GDM1 (cell line): ENCODE measurements at places on chromosomes 1 and 21.

GRCh38 chr21:23398726-23399125 is 2208.6 kb downstream of the MRPL39 start:
- no peak for DNase-seq

DNA sequence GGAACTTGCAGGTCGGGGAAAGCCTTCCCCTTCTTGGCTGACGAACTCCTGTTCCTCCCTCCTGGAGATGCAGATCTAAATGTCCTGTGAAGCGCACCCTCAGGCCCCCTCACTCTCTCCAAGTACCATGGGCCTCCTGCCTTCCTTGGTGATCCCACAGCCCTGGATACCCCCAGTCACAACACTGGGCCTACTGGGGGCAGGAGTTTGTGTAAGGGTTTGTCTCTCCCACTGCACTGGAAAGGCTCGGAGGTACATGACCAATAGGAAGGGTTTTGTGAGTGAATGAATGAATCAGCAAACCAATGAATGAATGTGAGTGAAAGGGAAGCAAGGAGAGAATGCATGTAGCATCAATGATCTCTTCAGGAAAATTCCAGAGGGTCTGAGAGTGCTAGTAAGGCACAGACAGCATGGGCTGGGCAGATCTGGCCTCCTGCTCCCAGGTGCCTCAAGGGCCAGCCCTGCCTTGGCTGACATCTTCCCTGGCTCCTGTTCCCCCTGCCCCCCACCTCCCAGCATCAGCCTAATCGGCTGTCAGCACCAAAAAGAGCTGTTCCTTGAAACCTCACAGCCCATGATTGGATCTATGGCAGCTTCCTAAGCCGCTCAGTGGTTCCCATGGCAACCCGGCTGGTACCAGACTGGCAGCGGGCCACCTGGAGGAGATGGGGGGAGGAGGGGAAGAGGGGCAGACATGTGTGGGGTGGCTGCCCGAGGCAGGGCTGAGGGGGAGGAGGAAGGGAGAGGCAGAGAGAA is 95.8 kb downstream of the VWA5B1 start:
- no peak for DNase-seq

DNA sequence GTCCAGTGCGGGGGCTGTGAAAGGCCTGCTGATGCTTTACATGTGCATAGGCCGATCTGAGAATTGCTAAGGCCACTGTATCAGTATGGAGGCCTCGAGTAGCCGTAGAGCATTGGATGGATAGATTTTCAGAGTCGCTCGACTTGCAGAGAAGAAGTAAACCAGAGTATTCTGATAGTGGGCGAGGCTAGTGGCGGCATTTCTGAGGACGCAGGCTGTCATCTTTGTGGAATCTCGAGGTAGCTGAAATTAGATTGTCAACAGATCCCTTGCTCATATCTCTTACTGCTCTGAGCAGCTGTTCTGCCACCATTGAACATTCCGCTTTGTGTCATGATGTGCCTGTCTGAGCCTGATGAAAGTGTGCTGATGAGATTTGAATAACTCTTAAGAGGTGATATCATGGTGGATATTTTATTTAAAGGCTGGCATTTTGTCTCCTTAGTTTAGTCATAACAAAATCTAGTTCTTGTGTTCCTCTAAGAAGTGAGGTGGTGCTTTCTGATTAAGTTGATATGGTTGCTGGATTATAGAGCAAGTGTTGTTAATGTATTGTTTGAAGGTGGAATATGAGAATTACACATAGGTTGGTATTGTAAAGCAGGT is 1.5 kb downstream of the KIF1B start:
- no peak for DNase-seq

- DNase-seq = no peak
Observed at GRCh38 chr1:17892225-17892624, 137.1 kb downstream of the ACTL8 start.

DNA sequence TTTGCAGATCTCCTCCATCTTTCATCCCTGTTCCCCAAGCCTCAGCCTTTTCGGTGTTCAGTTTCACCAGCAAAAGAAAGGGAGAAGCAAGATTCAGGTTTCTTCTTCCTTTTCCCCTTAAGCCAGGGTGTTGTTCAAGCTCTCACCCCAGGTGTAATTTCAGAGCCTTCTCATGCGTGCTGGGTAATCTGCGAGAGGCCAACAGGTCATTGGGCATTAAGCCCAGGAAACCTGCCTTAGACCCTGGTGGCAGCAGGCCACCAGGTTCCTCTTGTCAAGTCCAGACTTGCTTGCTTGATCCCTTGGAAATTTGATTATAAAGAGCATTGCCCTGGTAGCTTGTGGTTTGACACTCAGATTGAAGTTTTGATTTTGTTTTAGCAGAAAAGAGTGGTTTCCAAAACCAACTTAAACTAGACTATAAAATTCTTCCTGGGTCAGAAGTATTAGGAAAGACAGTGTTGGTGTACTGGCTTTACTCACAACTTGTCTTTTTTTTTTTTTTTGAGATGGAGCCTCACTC is 6.9 kb downstream of the AKR1A1 start:
- DNase-seq = no peak

- DNase-seq = no peak
Observed at GRCh38 chr1:193118194-193118593, 3.6 kb upstream of the CDC73 start.

DNA sequence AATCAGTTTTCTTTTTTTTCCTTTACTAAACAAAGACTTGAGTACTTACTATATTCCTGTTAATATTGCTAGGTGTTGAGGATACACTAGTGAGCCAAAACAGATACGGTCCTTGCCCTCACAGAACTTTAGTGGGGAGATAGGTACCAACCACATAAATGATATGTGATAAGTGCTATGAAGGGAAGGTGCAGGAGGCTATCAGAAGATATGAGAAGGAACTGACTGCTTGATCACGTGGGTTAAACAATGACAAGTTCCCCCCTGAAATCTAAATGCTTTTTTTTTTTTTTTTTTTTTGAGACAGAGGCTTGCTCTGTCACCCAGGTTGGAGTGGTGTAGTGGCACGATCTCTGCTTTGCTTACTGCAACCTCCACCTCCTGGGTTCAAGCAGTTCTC is 25.0 kb downstream of the RBM15 start:
- DNase-seq = no peak

DNA sequence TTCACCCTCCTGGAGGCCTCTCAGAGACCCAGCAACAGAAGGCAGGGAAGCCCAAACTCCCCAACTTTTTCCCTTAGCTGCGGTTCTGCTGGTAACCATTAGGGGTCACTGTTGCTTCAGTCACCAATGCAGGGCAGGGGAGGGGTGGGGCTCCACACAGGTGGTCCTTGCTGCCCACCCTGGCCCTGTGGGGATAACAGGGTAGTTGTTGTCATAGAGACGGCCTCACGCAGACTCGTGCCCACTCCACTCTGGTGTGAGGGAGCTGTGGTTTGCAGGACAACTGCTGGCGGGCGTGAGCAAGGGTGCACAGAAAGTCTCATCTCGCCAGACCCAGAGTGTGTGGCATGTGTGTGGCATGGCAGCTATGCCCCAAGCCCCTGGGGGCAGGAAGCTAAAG is 19.9 kb downstream of the INSRR start:
- no peak for DNase-seq

DNA sequence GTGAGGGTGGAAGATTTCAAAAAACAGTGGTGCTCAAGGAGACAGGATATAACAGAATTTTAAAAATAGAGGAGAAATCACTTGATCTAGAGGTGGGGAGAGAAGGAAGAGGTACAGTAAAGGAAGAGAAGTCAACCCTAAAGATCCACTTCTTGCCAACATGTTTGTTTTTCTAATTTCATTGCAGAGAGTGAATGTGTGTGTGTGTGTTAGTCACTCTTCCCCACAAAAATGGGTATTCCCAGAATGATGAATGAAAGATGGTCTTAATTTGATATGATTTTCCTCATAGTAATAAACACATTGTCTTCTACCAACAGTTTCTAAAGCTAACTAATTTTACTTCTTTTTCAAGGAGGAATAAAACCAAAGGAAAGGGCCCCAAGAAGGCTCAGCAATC is 74.2 kb upstream of the NGF start:
- no peak for DNase-seq

- DNase-seq = peak; percentile 33
Observed at GRCh38 chr1:28449904-28450303, 55.9 kb upstream of the RCC1 start.
